ENCODE measurements at places on chromosomes 7 and 10.

- DNase-seq = no peak
These were observed 26.8 kb downstream of the WNT16 start for GRCh38 chr7:121355574-121355973.

DNA sequence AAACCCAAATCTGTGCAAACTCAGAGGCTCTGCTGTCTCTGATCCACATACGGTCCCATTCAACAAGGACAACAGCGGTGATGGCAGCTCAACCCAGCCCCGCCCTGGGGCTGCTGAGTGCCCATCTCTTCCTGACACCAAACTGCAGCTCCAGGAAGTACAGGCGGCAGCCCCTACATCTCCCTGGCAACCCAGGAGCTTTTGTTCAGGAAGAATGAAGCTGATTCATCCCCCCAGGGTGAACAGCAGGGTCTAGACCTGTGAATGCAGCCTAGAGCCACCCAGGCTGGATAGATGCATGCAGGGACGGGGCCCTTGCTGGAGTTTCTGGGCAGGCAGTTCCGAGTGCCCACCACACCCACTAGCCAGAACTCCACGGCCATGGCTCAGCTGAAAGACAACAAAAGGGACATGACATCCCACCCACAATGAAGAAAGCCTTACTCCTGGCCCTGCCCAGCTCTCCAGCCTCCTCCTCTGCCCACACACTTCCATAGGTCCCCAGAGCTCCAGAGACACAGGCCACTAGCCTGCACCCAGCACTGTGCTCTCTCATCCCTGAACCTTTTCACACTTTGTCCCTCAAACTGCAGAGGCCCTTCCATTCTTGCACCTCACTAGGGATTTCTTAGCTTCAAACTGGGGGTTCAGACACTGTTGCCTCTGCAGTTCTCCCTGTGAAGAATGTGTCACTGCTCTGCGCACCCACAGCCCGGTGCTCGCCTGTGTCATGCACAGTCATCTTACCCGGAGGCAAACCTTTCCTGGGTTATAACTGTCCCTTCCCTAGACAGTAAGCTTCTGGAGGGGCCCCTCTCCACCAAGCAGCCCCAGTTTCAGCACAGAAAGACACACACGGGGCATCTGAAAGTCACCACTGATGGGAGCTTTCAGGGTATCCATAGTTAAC lies 99.1 kb downstream of the GRID1 start:
- DNase-seq = no peak

DNA sequence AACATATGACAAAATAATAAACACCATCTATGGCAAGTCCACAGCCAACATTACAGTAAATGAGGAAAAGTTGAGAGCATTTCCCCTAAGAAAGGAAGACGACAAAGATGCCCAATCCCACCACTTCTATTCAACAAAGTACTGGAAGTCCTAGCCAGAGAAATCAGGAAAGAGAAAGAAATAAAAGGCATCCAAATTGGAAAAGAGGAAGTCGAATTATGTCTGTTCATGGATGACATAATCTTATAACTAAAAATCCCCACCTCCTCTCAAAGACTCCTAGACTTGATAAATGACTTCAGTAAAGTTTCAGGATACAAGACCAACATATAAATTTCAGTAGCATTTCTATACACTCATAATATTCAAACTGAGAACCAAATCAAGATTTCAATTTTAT lies 288.5 kb upstream of the POT1 start:
- DNase-seq = no peak

DNA sequence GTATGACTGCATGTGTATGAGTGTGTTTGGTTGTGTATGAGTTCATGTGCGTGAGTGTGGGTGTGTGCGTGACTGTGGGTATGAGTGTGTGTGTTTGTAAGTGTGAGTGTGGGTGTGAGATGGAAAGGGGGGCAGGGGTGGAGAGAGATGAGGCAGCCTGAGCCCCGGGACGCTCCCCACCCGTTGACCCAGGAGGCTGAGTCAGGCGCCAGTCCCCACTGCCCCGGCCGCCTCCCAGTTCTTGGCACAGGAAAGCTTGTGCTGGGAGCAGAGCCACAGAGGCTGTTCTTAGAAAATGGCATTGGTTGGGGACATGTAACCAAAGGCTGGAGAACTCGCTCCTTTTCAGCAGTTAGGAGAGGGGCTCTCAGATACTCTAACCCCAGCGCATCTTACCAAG lies 27.8 kb upstream of the NUB1 start:
- DNase-seq = no peak

- DNase-seq = no peak
These were observed 1.9 kb downstream of the DHX32 start for GRCh38 chr10:125878957-125879835.

- peak; percentile 15 for DNase-seq
These were observed at the start of the genes GLUD1 and SHLD2 for GRCh38 chr10:87094373-87095235. Gene GLUD1 (minus strand): TSS chr10:87094843. CDS start chr10:87094769, 74 bp downstream. Gene SHLD2 (plus strand): TSS chr10:87095206. CDS start chr10:87151355, 56,149 bp downstream.

DNA sequence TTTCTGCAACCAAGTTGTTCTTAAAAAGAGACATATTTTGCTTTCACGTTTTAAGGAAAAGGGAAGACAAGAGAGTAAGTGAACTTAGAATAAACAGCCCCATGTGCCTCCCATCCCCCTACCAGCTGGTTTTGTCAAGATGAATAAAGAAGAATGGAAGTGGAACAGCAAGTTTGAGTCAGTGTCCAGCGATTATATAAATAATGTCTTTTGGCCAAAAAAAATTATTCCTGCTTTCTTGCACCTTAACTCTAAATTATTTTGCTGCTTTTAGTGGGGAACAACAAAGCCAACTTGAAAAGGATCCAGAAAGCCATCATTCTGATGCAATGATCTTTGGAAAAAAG lies 82.4 kb upstream of the TRIL start:
- DNase-seq = no peak

GRCh38 chr7:130733931-130734814 lies at the start of gene KLF14:
Gene KLF14 (minus strand): TSS chr7:130734207. CDS start chr7:130734033, 174 bp downstream.
- DNase-seq = no peak

GRCh38 chr10:22714479-22715289 lies at the start of gene PIP4K2A:
Gene PIP4K2A (minus strand): TSS chr10:22714578. CDS start chr10:22714326, 252 bp downstream.
- no peak for DNase-seq

DNA sequence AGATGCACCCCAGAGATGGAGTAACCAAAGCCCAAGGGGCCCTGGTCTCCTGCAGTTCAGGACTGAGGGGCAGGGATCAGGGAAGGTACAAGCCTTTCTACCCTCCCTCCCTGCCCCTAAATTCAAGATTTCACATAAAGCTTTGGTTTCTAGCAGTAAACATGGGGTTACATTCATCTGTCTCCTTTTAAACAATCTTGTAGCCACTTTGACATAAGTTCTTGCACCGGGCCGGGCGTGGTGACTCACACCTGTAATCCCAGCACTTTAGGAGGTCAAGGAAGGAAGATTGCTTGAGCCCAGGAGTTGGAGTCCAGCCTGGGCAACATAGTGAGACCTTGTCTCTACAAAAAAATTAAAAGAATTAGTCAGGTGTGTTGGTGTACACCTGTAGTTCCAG lies 4.0 kb upstream of the ACTR3C start:
- DNase-seq = no peak

DNA sequence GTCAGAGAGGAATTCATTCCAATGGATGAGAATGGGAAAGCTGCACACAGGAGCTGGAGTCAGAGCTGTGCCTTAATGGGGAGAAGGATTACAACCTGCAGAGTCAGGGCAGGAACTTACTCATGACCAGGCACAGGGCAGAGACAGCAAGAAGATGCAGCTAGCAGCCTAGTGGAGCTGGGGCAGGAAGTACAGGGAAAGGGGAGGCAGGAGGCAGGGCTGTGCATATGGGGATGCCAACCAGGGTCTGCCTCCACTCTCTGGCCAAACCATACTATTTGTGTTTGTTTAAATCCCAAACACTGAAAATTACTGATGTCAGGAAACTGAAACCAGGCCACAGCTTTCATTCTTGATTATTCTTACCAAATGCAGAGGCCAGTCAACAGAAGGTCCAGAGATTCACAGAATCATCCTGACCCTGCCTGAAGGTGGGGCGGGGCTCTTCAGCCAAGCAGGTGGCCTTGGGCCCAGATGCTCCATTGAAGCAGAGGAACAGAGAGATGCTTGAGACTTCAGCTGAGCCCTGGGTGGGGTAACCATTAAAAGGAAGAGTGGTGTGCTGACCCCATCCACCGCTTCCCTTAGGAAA lies 461.9 kb downstream of the KCNMA1 start:
- no peak for DNase-seq

GRCh38 chr10:128147669-128148068 lies 21.4 kb upstream of the MKI67 start:
- DNase-seq = no peak

DNA sequence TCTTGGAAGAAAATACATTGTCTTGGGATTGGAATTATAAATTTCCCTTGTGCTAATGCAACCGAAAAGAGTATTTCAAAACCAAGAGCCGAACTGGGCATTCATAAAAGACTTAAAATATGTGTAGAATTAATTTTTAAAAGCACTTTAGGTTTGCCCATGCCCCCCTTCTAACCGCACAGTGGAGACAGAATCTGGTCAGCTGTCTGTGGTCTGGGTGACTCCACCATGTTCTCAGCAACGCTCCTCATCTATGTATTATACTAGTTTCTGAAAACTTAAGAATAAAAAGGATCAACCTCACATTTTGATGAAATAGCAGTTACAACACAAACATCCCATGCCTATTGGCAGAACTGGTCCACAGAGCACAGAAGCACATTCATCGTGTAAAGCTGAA lies 192.6 kb upstream of the C7orf33 start:
- DNase-seq = no peak

All from cortex of kidney (tissue), 1 donor.